Activated CD4-positive, alpha-beta memory T cell treated with anti-CD3 and anti-CD28 coated beads for 36 hours (primary cell): ENCODE measurements at places on chromosomes 2 and 18. TPM values are rescaled to one million over a fixed set of nuclear protein-coding genes. Genes with fewer than 3 reads are reported as not detected.

DNA sequence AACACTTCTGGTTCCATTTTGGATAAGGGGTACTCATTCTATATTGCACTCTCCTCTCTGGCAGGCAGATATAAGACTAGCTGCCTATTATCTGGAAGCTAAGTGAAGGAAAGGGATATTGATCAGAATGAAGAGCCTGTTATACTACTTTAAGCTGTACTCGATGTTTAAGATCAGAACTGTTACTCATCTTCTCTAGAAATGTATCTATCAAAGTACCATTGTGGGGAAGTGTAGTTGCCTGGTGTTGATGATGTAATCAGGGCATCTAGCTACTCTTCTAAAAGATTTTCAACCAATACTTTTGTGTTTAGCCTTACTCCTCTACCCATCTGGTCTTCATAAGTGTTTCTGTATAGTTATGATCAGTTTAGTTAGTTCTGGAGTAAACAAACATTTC lies 5.8 kb downstream of the CAMKMT start:
- DNase-seq: no peak

DNA sequence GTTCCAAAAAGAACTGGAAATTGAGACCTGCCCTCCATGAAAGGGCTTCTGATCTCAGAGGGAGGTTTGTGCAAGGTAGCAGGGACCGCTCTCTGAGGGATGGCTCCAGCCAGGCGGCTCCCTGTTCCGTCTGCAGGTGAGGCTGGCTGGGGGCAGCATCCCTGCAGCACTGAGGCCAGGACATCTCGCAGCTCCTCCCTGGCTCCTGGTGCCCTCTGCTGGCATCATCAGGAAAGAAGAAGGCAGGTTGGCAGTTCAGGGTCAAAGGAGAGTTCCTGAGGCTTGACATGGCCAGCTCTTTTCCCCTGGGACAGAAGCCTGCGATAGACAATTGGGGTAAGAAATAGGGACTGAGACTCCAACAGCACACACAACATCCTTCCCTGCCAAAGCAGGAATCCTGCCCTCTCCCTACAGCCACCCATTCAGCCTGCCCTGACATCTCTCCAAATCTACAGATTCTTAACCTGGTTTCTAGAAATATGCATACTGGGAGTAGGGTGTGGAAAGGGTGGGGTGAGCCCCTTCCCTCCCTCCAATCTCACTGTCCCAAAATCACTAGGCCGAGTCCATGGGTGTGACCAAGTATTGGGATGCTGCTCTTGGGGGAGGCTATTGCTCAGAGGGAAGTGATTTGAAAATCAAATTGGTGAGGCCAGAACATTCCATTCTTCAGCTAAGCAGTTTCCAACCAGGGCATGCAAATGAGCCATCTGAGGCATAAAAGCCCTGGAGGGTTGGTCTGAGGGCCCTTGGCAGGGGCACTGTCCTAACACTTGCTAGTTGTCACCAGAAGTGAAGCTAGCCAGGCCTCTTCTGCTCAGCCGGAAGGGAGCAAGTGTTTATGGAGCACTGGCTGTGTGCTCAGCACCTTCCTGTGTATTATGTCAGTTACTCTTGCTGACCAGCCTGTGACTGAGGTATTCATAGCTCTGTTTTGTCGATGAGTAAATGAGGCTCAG lies 185.4 kb downstream of the TFCP2L1 start:
- no peak for DNase-seq

- DNase-seq: no peak
These were observed 24.5 kb downstream of the PIAS2 start for GRCh38 chr18:46892842-46893241.

- DNase-seq: no peak
These were observed 36.3 kb upstream of the SLC8A1 start for GRCh38 chr2:40488101-40488601.

- no peak for DNase-seq
These were observed 24.4 kb downstream of the STARD7 start for GRCh38 chr2:96184188-96184587.

Gene AFF3
- total RNA-seq: 0.59 TPM

- no peak for DNase-seq
These were observed 13.4 kb upstream of the PAX3 start for GRCh38 chr2:222311978-222312738.

Gene SCN3A
- total RNA-seq: not detected
